ENCODE measurements at places on chromosomes 7 and 10.
A peak's percentile ranks its signal among the peaks of the same experiment; 100 is the strongest.

- DNase-seq, result no peak
Observed at GRCh38 chr7:45704683-45705016, 130.5 kb downstream of the ADCY1 start.

GRCh38 chr10:111093741-111094380, 17.0 kb downstream of the ADRA2A start:
- DNase-seq, result no peak

DNA sequence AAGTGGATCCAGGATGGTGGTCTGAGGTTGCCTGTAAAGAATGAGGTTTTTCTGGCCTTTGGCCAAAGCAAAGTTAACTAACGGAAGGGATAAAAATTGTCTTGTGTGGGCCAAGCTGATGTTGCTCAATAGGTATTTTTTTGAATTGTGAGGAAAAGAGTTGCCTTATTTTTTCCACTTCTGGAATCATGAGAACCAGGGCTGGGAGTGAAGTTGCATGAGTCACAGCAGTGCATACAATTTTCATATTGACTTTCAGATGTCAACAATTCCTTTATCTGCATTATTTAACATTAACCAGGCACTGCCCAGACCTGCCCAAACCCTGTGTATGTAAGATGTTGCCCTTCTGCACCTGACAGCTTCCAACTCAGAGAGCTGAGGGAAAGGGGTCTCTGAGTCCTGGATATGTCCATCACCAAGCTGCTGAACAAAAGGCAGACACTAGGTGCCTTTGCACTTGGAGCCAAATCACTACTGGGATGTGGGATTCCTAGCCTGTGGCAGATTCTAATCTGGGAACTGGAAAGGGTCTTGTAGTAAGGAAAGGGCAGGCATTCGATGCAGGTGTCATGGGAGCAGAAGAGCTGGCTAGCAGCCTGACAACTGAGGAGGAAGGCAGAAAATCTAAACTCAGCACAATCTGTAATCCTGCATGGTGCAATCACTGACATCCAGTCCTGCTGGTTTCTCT, 52.3 kb upstream of the SLC35B4 start:
- DNase-seq, result peak; percentile 74

GRCh38 chr10:79947083-79947415, 1.9 kb downstream of the SFTPD start:
- DNase-seq, result no peak

DNA sequence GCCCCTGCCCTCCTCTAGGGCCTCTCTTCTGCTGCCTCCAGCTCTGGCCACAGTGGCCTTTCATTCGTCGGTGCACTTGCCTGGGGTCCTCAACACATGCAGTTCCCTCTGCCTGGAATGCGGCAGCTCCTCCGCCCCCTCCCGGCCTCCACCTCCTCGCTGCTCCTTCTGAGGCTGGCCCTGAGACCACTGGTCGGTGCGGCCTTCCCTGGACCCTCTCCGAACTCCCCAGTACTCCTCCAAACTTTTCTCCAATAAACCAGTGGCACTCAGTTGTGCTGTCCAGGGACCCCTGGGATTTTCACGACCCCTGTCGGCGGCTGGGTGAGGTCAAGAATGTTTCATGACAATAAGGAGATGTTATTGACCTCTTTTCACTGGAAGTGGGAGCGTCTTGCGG, 53.5 kb downstream of the BMS1 start:
- no peak for DNase-seq
